GM19239 (cell line): ENCODE measurements at places on chromosomes 12 and 14.

DNA sequence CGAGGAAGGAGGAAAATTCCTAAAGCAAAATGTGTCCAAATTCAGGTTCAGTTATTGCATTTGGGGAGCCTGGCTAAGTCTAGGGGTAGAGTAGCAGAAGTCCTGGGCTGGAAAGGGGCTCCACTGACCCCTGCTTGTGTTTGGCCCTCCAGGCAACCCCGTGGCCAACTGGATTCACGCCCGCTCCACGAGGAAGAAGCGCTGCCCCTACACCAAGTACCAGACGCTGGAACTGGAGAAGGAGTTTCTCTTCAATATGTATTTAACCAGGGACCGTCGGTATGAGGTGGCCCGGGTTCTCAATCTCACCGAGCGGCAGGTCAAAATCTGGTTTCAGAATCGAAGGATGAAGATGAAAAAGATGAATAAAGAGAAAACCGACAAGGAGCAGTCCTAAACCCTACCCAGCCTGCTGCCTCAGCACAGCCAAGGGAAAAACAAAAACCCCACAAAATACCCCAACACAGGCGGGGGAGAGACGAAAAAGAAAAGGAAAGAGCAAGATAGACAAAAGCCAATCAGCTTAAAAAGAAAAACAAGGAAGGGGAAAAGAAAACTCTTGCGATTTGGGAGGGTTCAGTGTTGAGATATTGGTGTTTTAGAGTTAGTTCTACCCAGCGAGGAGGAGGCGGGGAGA lies 2.4 kb downstream of the HOXC9 start:
- no peak for DNase-seq

GRCh38 chr12:19129122-19129485 lies 429 bp upstream of the PLEKHA5 start:
- DNase-seq = no peak

DNA sequence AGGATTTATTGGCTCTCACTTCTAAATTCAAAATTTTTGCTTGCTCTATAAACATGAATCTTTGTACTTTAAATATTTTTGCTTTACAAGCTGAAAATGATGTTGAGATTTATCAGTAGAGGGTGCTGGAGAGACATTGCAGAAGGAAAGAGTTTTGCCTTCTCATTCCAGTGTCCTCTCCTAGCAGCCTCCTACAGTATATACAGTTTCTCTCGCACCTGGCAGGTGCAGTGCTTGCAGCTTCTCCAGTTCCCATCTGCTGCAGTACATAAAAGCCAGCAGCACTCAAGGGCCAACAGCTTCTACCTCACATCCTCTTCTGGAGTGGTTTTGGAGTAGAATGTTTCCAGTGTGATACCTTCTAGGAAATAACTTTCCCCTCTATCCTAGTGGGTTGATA lies 601.8 kb upstream of the ATXN7L3B start:
- no peak for DNase-seq

DNA sequence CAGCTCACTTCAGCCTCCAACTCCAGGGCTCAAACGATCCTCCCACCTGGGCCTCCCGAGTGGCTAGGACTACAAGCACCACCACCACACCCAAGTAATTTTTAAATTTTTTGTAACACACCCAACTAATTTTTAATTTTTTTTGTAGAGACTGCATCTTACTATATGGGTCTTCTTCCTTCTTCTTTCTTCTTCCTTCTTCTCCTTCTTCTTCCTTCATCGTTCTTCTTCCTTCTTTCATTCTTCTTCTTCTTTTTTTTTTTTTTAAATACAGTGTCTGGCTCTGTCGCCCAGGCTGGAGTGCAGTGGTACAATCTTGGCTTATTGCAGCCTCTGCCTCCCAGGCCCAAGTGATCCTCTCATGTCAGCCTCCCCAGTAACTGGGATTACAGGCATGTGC lies 965 bp upstream of the CREBL2 start:
- no peak for DNase-seq

DNA sequence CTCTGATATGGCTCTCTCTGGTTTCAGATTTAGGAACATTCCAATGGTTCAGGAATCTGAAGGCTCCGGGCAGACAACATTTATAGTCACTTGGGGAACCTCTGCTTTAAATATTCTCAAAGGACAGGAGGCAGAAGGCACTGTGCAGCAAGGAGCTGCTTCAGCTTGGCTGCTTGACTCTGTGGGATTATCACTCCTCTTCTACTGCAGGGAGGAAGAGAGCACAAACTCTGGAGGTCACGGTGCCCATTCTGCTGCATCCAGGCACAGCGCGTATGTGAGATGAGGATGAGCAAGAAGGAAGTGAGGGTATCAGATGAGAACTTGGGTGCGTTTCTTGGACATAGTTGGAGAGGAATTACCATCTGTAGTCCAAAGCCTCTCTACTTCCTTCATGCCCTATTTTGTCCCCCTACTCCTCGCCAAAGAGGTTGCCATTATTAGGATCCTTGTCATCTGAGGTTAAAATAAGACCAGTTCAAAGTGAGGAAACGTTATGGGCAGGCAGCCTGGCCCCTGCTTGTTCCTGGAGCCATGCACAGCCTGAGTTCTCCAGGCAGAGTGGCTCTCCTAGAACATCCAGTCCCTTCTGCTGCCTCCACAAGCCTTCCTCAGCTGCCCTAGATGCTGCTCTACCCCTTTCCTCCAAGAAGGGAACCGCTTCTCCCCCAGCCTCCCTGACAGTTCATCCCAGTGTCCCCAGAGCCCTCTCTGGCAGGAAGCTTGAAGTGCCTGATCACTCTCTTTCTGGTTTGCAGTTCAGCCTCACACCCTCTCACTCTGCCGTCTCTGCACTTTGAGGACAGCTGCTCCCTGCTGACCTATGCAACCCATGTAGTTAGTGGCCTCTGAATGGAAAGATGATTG lies 12.5 kb downstream of the FGF6 start:
- DNase-seq = no peak

- no peak for DNase-seq
These were observed 3.2 kb upstream of the NUMB start for GRCh38 chr14:73461478-73462047.

DNA sequence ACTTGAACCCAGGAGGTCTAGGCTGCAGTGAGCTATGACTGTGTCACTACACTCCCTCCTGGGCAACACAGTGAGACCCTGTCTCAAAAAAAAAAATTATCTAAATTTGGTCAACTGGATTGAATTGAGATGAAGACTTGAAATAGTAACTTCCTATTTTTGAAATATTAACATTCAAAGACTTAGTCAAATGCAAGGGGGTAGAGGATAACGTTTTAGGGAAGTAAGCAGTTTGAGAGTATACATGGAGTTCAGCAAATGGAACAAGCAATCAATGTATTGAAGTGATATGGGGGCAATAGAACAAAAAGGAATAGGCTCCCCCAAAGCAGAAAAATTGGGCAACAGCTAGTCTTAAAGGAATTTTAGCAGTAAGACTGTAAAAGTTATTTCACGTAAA lies 4.6 kb upstream of the MFAP5 start:
- DNase-seq = no peak

DNA sequence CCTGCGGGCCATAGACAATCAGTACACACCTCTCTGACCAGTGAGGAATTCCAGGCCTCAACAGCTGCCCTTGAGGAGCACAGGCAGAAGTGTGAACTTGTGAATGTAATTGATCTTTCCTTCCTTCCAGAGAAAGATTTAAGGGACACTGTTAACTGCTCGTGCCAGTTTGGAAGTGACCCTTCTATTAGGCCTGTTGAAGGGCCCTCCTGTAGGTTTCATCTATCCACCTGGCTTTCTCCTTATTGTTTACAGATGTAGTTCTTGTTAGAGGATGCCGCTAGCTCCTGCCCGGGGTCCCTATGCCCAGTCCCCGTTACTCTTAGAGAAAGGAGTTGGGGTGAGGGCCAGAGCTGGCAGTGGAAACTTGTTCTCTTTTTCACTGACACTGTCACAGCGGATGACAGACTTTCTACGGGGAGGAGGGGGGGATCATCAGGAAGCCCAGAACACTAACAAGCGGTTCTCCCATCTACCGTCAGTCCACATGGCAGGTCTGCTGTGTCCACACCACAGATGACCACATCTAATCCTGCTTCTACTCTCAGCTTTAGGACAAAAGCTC lies 42.6 kb downstream of the SH2B3 start:
- no peak for DNase-seq

DNA sequence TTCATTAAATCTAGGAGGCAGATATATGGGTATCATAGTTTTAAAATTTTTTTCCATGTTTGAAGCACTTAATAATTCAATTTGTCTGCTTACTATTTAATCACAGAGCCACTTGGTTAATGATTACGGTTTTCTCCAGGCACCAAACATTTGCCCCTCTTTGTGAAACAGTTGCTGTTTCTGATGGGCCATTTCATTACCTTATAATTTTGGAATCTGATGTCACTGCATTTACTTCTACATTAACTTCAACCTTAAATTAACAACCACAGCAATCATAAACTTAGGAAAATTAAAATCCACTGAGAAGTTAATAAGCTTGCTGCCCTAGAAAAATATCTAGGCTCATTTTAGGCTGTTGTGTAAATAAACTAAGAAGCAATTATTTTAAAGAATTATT lies 17.0 kb downstream of the TMCC3 start:
- no peak for DNase-seq

GRCh38 chr14:99271951-99272631 lies at the start of gene BCL11B:
TSS of gene BCL11B (minus strand) at chr14:99272197. CDS start at chr14:99271218, 979 bp downstream.
- DNase-seq = peak; percentile 58

GRCh38 chr12:12582895-12583303 lies 20.2 kb upstream of the DUSP16 start:
- DNase-seq = no peak

DNA sequence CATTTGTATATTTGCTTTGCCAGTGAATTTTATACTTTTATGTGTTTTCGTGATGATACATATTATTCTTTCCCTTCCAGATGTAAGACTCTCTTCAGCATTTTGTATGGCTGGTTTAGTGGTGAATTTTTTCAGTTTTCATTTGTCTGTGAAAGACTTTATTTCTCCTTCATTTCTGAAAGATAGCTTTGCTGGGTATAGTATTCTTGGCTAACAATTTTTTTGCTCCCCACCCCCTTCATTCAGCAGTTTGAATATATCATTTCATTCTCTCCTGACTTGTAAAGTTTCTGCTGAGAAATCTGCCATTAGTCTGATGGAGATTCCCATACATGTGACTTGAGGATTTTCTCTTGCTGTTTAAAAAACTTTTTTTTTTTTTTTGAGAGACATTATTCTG lies 72.8 kb downstream of the ERC1 start:
- DNase-seq = no peak

DNA sequence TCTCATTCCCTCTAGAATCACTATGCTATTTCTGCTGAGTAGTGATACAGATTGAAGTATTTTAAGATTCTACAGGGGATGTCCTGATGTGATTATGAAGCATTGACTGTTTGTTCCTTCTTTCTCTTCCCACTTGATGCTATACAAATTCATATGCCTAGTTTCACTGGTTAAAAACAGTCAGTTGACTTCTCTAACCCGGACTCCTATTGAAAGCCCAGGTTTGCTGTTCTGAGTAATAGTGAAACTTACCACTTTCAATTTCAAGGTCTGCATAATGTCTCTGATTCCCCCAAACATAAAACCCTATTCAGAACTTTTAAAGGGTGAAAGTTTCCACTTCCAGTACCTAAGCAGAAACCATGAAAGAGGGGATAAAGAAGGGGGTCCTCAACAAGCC lies 117.7 kb upstream of the RPL10L start:
- DNase-seq = peak; percentile 2
